Brain microvascular endothelial cell (primary cell): ENCODE measurements at places on chromosomes 4 and X.

DNA sequence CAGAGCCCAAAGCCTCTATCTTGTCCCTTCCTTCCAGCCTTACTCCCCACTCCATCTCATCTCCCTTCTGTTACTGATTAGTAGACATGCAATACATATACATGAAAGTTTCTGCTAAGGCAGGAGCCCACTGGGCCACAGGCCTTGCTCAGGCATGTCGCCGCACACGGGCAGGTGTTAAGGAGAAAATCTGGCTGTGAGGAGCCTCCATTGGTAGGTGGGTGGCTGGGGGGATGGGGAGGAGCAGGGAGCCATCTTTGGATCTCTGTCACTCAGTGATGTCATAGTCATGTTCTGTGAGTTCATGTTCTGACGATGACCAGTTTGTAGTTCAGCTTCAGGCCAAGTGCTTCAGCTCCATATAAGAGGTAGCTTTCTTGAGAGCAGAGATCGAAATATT, 2.9 kb upstream of the HMGB3 start:
- DNase-seq, result no peak

DNA sequence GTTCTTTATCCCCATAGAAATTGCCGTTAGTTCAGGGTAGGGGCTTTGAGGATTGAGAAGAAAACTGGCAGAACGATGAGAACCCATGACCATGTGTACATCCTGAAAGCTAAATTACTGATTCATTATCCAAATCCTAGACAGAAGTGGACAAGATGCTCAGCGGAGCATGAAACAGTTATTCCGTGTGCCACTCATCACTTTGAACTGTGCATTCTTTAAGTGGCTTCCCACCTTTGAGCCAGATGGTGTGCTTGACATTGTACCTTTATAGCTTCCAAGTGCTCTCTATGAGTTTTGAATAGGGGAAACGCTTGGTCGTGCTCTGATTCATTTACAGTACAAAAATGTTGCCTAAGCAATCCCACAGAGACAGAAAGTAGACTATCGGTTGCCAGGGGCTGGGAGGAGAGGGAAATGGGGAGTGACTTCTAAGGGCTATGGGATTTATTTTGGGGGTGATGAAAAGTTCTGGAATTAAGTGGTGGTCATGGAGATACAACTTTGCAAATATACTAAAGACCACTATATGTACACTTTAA, 100.0 kb downstream of the DOCK11 start:
- DNase-seq, result no peak

DNA sequence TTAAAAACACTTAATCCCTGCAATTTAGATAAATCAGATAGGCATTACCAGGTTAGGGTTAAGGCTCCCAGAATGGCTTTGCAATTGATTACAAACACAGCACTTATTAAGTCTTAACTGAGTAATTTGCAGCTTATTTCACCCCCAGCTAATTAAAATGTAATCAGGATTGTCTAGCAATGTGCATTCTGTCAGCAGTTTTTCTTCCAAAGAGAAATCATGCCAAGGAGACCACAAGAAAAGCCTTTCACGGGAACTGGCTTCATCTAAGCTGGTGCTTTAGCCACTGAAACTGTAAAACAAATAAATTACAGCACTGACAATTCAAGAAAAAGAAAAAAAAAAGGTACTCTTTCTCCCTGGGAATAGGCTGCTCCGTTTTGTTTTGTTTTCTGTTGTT, 2.1 kb downstream of the ANOS1 start:
- DNase-seq, result no peak

DNA sequence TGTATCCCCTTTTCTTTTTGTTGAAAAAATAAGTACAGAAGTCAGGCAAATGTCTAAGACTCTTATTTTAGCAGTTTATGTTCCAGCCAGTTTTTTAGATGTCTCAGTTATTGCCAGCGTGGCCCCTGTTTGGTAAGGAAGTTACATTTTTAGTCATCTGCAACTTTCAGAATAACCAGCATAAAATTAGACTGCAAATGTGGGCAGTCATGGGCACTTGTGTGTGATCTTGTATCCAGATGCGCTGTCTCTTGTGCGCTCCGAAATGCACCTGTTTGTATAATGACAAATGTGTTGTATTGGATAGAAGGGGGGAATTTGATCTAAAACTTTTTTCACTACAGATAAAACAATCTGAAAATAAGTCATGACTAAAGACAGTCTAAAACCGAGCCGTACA, 44.3 kb upstream of the CLCN4 start:
- DNase-seq, result no peak

DNA sequence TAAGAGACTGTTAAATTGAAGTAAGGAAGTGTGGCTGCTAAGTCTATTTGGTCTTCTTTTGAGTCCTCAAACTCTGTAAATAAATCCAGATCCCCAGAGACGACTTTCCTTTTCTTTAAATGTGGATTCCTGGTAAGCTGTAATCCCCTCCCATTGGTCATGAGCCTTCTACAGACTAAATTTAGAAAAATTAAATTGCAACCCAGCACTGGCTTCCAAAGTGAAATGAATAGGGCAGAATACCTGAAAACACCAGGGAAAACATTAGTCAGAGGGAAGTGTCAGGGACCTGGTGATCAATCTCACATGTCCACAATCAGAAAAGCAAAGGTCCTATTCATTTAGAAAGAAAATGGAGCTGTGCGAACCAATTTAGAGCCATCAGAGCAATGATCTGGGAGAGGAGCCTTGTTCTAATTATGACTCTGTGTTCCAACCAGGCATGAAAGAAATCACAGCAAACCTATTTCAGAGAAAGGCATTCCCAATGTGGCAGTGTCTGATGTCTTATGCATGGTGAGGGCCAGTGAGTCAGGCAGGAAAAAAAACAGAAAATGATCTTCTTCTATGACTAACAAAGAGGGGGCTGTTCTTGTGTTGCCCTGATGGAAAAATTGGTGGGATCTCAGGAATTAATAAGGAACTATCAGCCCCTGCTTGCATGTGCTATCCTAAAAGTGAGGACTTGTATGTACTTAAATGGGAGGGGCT, 19.8 kb upstream of the CCDC149 start:
- peak; percentile 41 for DNase-seq

- no peak for DNase-seq
Observed at GRCh38 chrX:57282568-57282967, 3.9 kb upstream of the FAAH2 start.

- DNase-seq, result no peak
Observed at GRCh38 chrX:37077646-37078433, 69.7 kb downstream of the FAM47C start.

GRCh38 chrX:70439016-70439415, 5.6 kb upstream of the DLG3 start:
- DNase-seq, result no peak

- DNase-seq, result no peak
Observed at GRCh38 chr4:16217300-16218051, 8.8 kb downstream of the TAPT1 start.

- no peak for DNase-seq
Observed at GRCh38 chr4:110589297-110589696, 33.6 kb downstream of the PITX2 start.

- DNase-seq, result no peak
Observed at GRCh38 chr4:6990661-6991060, 52.5 kb upstream of the TADA2B start.

GRCh38 chr4:85829276-85830051, 354.5 kb downstream of the ARHGAP24 start:
- no peak for DNase-seq

DNA sequence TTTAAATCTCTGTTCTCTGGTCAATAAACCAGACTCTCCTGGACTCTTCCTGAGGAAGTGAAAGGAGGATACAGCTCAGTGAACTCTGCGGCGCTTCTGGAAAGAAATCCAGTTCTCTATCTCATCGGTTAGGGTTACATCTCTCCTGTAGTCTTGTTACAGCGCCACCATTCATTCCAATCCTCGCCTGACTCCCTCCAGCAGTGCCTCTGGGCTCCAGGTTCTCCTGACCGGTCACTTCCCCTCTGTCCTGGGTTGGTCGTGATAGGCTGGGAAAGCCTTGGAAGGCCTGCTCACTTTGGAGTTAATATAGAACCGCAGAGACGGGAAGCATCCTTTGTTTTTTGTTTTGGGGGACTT, 97.0 kb upstream of the STOX2 start:
- no peak for DNase-seq

DNA sequence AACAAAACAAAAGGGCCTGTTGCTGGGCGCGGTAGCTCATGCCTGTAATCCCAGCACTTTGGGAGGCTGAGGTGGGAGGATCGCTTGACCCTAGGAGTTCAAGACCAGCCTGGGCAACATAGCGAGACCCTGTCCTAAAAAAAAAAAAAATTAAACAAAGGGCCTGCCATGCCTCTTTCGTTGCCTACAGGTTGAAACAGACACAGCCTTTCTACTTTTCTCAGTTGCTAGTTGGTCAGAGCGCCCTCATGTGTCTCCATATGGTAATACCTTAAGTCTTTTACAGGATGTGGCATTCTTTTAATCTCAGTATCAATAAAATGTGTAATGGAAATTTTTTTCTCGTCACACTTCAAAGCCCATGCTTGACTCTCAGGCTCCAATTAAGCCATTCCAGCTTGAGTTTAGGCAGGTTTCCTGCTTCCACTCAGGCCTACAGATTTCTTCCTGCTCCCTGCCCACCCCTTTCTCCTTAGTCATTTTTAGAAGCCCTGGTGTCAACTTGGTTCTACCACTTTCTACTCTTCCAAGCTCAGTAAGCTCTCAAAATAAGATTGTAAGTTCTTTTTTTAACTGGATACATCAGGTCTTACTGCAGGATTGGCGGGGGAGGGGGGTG, 4.6 kb upstream of the SOWAHD start:
- DNase-seq, result peak; percentile 39

- DNase-seq, result no peak
Observed at GRCh38 chr4:156495836-156496235, 475.8 kb downstream of the PDGFC start.

DNA sequence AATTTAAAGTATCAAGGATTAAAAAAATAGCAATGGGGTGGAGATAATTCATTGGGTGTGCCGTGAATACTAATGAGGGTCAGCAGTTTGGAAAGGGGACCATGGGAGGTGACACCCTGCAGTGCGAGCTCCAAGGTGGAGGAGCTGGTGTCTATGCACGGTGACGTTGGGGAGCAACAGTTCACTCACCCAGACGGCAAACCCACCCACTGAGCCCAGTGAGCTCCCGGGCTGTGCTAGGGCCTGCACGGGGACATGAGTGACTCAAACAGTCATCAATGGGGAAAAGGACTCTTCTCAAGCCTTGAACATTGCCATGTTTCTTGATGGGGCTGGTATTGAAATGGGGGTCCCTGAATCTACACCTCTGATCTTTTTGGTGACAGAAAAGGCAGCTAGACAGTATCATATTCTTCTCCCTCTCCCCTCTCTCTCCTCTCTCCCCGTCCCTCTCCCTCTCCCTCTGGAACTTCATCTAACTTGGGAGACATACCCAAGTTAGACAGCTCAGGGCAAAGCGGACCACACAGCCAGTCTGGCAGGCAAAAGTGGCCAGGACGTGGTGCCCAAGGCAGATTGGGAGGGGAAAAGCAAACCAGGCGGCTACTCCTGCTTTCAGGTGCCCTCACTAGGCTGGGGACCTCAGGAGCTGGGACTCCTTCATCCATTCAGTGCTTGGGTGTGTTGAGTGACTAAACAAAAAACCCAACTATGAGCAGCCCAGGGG, 26.3 kb upstream of the PPP2R2C start:
- no peak for DNase-seq

- no peak for DNase-seq
Observed at GRCh38 chr4:121070274-121070673, 2.1 kb downstream of the NDNF start.

DNA sequence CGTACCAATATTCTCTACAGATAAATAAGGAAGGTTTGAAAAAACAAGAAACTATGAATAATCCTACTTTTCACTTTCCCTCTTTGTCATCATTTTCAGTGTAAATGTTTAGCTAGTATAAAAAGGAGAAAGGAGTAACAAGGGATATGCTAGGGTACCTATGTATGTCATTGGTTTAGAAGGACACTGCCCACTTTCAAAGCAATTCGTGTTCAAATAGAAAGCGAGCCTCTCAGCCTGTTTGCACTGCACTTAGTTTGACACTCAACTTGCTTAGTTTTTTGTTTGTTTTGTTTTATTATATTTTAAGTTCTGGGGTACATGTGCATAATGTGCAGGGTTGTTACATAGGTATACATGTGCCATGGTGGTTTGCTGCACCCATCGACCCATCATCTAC, 21.6 kb upstream of the RXFP1 start:
- no peak for DNase-seq

DNA sequence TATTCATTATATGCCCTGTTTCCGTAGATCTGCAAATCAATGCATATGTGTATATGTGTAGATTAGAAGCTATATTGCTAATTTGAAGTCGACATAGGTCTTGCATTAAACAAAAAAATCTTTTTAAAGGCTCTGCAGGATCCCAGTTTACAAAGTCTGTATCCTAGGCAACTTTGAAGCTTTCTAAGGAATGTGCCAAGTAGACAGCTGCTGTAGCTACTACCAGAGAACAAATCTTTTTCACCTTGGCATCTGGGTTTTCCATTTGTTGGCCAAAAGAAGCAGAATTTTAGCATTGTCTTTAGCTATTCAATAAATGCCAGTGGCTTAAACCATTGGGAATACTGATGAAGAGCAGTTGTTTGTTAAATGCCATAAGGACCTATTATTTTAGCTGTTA, 88.0 kb downstream of the NAA11 start:
- DNase-seq, result no peak

DNA sequence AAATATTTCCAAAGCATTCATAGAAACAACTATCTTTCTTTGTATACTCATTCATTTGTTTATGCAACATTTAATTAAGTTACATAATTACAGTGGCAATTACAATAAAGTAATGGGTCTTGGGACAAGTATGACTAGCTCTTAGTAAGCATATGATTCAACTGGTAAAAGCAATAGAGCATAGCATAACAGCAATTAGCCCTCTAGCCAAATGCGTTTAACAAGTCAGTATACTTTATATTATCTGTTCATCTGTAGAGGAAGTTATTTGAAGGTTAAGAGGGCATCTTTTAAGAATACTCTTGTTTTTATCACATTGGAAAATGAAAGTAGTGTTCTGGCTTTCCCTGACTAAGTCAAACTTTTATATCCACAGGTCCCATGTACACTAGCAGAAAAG, 198.1 kb upstream of the UGT8 start:
- DNase-seq, result no peak

GRCh38 chr4:4792466-4792865, 67.0 kb upstream of the MSX1 start:
- DNase-seq, result no peak

DNA sequence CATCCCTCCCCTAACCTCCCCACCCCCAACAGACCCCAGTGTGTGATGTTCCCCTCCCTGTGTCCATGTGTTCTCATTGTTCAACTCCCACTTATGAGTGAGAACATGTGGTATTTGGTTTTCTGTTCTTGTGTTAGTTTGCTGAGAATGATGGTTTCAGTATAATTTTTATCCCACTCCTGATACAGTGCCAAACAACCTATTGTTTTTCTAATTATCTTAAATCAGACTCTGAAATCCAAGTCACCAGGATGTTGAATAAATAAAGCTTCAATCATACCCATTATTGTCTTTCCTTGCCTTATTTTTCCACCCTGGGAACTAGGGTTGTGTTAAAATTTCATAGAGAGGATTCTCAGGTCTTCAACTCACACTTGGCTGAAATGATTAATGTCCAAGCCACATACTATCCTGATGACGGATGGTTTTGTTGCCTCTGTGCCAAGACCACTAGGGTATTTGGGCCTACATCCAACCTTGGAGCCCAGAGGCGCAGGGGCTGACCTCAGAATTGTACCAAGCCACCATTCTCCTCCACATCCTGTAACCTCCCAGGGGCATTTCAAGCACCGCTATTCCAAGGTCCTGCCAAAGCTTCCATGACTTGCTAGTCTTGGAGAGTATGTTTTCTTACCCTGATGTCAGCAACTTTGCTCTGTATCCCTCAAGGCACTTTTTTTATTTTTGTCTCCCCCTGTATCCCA, 332.4 kb downstream of the ARHGAP24 start:
- peak; percentile 82 for DNase-seq
